ENCODE measurements at places on chromosomes 5 and 9.

DNA sequence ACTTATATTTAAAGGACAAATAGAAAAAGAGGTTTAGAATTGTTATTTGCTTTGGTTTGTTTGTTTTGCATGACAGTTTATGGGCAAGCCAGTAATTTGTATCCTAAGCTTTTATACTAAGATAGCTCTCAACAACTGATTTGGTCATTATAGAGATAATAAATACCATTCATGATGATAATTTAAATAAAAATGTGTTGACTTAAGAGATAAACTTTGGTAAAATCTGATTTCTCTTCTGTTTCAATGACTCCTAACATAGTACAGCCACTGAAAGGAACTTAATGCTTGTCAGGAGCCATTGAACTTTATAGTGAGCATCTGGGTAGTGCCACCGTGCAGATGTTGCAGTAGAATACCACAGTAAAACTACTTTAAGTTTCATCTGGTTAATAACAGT is 160.7 kb upstream of the ACOT12 start:
- DNase-seq: no peak

- DNase-seq: no peak
These were observed 219.0 kb downstream of the AOPEP start for GRCh38 chr9:94945197-94946144.

- DNase-seq: no peak
These were observed 291.2 kb downstream of the ADAMTS6 start for GRCh38 chr5:65190328-65191053.

DNA sequence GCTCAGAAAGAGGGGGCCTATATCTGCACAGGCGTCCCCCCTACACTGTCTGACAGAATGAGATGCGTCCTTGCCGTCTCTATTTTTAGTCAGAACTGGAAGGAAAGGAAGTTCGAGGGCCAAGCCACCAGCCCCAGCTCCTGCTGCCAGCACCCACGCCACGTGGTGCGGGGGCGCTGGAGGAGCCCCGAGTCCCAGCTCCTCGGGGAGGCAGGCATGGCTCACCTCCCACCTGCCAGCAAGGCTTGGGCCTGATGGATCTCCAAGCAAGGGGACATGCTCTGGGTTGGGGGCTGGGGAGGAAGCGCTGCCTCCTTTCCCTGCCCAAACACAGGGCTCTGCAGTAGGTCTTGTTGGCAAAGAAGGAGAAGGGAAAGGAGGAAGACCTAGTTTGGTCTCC is 80.3 kb upstream of the ARAP3 start:
- no peak for DNase-seq

DNA sequence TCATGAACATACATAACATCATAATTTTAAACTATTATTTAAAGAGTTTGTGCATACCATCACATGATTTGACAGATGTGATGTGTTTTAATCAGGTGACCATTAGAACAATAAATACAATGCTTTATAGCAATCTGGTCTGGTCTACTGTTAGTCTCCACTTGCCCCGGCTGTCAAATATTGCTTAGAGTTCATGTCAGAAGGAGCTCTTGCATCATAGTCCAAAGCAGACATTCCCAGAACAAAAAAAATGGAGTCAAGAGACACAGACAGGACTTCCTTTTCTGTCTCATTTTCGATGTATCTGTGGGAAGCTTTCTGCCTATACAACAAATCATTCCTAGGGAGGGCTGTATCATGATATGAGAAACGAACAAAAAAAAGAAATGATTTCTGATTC is 979.2 kb upstream of the WWC1 start:
- DNase-seq: no peak

GRCh38 chr9:10005206-10005605 is 607.6 kb downstream of the PTPRD start:
- no peak for DNase-seq

GRCh38 chr5:139694556-139695177 is 46.5 kb downstream of the CXXC5 start:
- DNase-seq: no peak

GRCh38 chr9:75601280-75601679 is 289.2 kb upstream of the PCSK5 start:
- DNase-seq: no peak

DNA sequence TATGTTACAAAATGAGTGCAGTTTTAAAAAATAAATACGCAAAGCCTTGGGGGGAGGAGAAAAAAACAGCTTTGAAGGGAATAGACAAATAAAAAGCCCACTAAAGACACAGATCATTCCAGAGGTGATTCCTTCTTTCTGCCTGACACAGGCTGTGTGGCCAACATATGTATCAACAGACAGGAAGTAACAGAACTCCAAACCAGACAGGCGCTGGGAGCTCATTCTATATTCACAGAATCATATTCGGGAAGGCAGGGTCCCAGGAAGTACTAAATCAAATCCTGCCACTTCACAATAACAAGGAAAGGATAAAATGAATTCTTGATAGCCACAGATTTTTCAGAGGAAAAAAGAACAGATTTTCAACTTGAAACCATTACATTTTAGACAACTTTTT is 62.1 kb downstream of the SEMA5A start:
- no peak for DNase-seq

- DNase-seq: no peak
These were observed 20.4 kb upstream of the C9orf152 start for GRCh38 chr9:110228321-110228720.

- DNase-seq: no peak
These were observed 99.6 kb upstream of the CAST start for GRCh38 chr5:96562614-96563013.

- no peak for DNase-seq
These were observed 29.5 kb downstream of the AQP7 start for GRCh38 chr9:33372900-33373299.

DNA sequence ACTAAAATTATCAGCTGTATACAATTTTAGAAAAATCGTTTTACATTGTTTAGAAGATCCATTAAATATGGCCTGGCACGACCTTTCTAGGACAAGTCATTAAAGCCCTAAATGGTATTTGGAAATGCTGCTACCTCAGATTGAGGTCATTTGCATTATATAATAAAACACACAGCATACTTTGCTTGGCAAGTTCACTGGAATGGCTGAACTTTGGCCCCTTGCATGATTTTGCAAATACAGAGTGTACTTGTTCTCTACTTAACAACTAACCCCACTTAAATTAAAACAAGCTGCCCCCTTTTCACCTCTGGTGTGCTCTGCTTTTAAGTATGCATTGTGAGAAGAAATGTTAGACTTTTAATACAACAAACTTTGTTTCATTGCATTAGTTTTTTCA is 860.1 kb downstream of the PTPRD start:
- DNase-seq: no peak

DNA sequence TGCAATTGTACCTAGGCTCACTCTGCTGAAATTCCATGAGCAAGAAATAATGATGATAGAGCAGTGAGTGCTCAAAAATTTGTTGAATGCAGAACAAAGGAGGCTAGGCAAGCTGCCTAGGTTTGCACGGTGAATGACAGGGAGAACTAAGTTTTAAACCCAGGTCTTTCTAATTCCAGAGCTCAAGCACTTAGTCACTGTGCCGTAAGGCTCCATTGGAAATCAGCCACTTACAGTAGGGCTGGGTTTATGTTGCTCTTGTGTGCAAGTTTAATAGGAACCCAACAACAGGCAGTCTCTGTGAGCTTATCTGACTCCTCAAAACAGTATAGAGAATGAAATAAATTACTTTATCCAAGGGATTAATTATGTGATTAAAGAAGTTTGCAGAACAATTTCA is 147.0 kb downstream of the CSNK1G3 start:
- no peak for DNase-seq

- DNase-seq: no peak
These were observed 3.2 kb upstream of the ARL15 start for GRCh38 chr5:54313311-54314270.

DNA sequence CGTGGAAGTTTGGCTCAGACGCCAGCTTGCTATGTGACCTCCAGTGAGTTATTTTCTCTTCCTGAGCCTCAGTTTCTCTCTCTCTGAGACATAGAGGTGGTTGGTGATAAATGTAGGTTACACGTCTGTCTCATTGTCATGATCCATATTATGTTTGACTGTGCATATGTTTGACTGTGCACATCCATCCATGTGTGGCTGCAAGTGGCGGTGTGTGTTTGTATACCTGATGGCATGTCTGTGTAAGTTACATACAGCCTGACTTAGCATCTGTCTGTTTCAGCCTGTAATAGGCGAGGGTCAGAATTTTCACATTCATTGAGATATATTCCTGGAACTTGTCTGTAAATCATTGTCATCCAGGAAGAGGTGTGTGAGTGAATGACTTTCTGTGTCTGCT is 3.3 kb downstream of the SPARC start:
- DNase-seq: no peak

DNA sequence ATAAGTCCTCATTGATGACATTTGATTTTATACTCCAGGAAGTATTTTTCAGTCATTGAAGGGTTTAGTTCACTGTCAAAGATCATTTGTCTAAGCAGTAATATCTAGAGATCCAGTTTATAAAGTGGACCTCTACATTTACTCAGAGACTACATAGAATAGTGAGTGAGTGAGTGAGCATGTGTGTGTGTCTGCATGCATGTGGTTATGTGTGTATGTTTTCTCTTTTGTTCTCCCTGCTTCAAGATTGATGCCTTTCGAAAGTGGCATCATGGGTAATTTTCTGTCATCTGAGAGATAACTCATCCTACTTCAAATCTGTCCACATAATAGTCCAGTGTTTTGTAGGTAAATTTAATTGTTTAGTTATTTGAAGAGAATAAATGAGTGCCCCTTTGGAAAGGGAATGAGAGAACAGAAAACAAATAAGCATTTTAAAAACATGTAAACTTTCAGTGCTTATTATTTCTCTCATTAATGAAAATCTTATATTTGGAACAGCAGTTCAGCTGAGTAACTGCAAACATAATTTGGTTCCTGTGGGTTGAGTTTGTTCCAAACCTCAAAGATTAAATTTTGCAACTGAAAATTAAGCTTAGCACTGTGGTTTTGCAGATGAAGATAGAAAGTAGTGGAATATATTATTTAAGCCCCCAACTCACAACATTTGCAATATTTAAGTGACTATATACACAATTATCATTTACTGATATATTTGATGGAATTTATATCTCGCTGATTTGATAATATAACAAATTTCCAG is 1295.1 kb upstream of the C9orf72 start:
- DNase-seq: no peak

DNA sequence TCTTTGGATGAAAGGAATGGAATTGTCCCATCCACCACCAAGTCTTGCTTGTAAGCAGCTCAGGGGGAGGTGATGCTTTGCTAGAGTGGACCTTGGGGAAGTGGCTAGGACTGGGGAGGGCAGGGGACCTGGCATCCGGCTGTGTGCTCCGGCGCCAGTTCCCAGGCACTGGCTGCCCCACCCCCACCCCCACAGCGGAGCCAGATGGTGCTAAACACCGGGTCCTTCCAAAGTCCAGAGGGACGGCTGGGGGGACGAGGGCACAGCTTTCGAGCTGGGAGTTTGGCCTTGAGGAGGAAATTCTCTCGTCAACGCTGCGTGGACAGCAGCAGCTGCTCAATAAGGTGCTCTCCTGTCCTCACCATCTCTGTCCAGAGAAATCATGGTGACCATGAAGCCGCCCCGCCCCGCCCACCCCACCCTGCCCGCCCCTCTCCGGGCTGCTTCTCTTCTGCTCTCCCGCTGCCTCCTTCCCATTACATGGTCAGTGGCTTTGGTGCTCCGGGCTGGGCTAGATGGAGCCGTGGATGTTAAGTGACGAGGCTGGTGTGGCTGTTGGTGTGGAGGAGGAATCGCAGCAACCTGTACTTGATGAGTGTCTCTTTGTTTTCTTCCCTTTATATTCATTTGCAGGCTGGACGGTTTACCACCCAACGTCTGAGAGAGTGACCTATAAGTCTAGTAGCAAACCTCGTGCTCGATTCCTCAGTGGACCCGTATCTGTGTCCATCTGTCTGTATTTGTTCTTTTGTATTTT is 115.7 kb downstream of the WNK2 start:
- DNase-seq: no peak

- DNase-seq: no peak
These were observed 14.3 kb downstream of the ENHO start for GRCh38 chr9:34508463-34508862.

GRCh38 chr9:81565144-81565543 is 124.2 kb downstream of the TLE1 start:
- no peak for DNase-seq

GRCh38 chr5:13115476-13115875 is 829.0 kb downstream of the DNAH5 start:
- DNase-seq: no peak

DNA sequence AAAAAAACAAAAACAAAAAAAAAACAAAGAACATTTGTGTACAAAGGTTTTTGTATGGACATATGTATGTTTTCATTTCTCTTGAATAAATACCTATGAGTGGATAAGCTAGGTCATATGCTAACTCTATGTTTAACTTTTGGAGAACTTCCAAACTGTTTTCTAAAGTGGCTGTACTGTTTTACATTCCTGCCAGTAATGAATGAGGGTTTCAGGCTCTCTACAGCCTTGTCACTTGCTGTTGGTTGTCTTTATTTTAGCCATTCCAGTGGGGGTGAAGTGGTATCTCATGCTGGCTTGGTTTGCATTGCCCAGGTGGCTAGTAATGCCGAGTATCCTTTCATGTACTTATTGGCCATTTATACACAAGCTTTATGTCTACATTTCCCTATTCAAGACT is 9.1 kb upstream of the TRIO start:
- DNase-seq: no peak
